ENCODE measurements at places on chromosomes 12 and 14. TPM values are rescaled to one million over a fixed set of nuclear protein-coding genes. Genes with fewer than 3 reads are reported as not detected.

DNA sequence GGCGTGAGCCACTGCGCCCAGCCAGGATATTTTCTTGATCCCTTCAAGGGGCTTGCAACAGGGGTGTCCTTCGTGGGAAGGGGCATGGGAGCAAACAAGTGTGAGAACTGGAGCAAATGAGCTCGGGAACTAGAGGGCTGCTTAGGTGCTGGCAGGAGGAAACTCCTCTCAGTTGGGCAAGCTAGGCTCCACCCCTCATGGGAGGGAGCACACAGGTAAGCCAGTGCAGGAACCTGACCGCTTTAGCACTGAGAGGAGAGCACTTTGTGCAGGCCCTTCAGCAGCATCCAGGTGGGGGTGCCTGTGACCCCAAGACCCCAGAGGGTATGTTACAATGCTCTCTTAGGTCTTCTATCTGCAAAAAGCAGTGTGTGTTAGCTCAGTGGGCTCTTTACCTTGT lies 755.4 kb upstream of the MDGA2 start:
- no peak overlapping the region for H3K27ac ChIP-seq
- H3K4me1 ChIP-seq, result no peaks in the 10 kb centered on the region
- H3K36me3 ChIP-seq, result no peaks in the 10 kb centered on the region
- no peak overlapping the region for H3K4me3 ChIP-seq
- DNase-seq, result no peak

DNA sequence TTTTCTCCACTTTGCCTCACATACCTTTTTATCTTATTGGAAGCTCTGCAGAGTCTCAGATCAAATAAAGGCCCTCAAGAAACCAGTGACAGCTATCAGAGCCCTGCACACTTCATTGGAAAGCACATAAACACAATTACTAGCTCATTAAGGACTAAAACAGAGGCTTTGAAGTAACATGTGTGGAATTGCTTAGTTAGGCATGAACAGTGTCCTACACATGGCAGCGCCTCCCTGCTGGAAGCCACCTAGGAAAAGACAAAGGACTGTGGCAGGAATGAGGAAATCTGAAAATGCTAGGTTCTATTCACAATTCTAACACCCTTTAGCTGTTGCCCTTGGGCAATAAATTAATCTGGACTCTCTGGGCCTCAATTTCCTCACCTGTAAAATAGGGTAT lies 89.4 kb downstream of the SUDS3 start:
- no peak for DNase-seq
- H3K4me1 ChIP-seq, result no peaks in the 10 kb centered on the region
- H3K27me3 ChIP-seq, result no peaks in the 10 kb centered on the region
- no peaks in the 10 kb centered on the region for H3K36me3 ChIP-seq
- no peak overlapping the region for H3K27ac ChIP-seq
- H3K4me3 ChIP-seq, result no peak overlapping the region

GRCh38 chr14:99728981-99729451 lies 44.9 kb downstream of the CYP46A1 start:
- H3K4me3 ChIP-seq, result no peak overlapping the region
- H3K36me3 ChIP-seq, result no peaks in the 10 kb centered on the region
- H3K27me3 ChIP-seq, result peaks cover 45% of the 10 kb centered on the region

GRCh38 chr14:25052385-25052784 lies 2.4 kb upstream of the STXBP6 start:
- H3K4me1 ChIP-seq, result no peaks in the 10 kb centered on the region
- no peak overlapping the region for H3K4me3 ChIP-seq
- no peaks in the 10 kb centered on the region for H3K36me3 ChIP-seq
- H3K27me3 ChIP-seq, result peaks cover 33% of the 10 kb centered on the region
- H3K27ac ChIP-seq, result no peak overlapping the region
- no peak for DNase-seq

- H3K27me3 ChIP-seq, result no peaks in the 10 kb centered on the region
- no peaks in the 10 kb centered on the region for H3K4me1 ChIP-seq
- H3K4me3 ChIP-seq, result no peak overlapping the region
- DNase-seq, result no peak
These were observed 108.1 kb upstream of the G2E3 start for GRCh38 chr14:30450631-30451545.

DNA sequence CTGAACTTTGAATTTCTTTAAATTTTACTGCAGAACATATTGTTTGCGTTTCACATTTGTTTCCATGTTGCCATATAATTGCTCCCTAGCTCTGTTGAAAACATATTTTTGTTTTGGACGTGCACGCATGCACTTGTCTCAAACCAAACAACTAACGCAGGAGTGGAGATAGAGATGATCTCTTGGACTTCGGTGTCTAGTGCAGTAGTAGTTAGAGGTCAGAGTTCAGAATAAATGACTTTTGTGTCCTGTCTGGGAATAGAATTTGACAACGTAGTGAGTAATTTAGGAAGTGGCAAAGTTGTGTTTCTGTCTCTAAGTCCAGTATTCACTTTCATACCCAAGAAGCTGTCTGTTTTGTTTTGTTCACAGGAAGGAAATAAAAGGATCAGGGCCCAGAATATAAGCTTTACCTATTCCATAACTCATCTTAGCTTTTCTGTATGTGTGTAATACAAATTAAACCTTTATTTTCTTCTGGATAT lies 173.8 kb downstream of the AEBP2 start:
- H3K27me3 ChIP-seq, result no peaks in the 10 kb centered on the region
- no peak for DNase-seq
- H3K36me3 ChIP-seq, result no peaks in the 10 kb centered on the region
- peaks cover 2% of the 10 kb centered on the region for H3K4me1 ChIP-seq

DNA sequence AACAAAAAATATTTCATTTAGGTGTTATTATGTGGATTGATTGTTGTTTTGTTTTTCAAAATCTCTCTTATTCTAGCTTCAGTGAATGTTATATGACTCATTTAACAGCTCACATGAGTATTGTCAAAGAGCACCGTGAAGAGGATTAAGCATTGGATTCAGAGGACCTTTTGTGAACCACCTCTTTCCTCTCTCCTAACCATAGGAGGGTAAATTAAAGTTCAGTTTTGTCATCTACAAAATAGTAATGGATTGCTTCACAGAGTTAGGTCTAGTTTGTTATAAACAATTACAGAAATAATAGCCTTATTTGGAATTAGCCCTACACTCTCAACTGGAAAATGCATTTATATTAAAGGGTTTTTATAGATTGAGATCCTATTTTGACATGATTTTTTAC lies 962 bp upstream of the KERA start:
- DNase-seq, result no peak
- H3K4me3 ChIP-seq, result no peak overlapping the region
- H3K27ac ChIP-seq, result no peak overlapping the region
- H3K36me3 ChIP-seq, result no peaks in the 10 kb centered on the region

- DNase-seq, result no peak
- H3K4me3 ChIP-seq, result no peak overlapping the region
- H3K27ac ChIP-seq, result no peak overlapping the region
- no peaks in the 10 kb centered on the region for H3K27me3 ChIP-seq
- H3K36me3 ChIP-seq, result no peaks in the 10 kb centered on the region
- no peaks in the 10 kb centered on the region for H3K4me1 ChIP-seq
These were observed 82.6 kb upstream of the CCDC91 start for GRCh38 chr12:28107679-28108078.

- peak overlapping the region; percentile 92 for H3K27ac ChIP-seq
- DNase-seq, result no peak
- no peaks in the 10 kb centered on the region for H3K36me3 ChIP-seq
- H3K4me3 ChIP-seq, result no peak overlapping the region
These were observed 104.4 kb upstream of the ATF7IP start for GRCh38 chr12:14261096-14261495.

DNA sequence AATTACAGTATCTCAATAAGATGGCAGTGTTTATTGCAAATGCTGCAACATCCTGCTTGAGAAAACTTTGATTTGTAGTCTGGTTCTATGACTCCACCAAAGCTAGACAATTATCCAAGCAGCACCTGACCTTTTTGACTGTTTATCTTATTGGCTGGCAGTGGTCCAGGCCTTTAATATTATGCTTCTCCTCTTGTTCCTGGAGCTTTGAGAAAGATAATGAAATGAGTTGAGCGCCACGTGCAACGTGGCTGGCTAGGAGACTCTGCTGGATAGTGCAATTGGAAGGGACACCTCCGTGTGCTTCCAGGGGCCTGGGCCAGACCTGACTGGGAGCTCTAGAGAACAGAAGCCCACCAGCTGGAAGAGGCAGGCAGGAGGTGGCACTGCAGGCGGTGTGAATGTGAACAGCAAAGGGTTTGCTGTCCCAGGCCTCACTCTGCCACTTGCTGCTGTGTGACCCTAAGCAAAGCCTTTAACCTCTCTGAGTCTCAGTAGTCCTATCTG lies 349.3 kb downstream of the CACNA1C start:
- no peak overlapping the region for H3K27ac ChIP-seq
- no peaks in the 10 kb centered on the region for H3K36me3 ChIP-seq
- no peaks in the 10 kb centered on the region for H3K4me1 ChIP-seq
- H3K27me3 ChIP-seq, result no peaks in the 10 kb centered on the region

- no peak overlapping the region for H3K4me3 ChIP-seq
- H3K36me3 ChIP-seq, result no peaks in the 10 kb centered on the region
- H3K27me3 ChIP-seq, result no peaks in the 10 kb centered on the region
- H3K4me1 ChIP-seq, result peaks cover 23% of the 10 kb centered on the region
- peak; percentile 49 for DNase-seq
These were observed 2.7 kb downstream of the SDR9C7 start for GRCh38 chr12:56931474-56931978.

DNA sequence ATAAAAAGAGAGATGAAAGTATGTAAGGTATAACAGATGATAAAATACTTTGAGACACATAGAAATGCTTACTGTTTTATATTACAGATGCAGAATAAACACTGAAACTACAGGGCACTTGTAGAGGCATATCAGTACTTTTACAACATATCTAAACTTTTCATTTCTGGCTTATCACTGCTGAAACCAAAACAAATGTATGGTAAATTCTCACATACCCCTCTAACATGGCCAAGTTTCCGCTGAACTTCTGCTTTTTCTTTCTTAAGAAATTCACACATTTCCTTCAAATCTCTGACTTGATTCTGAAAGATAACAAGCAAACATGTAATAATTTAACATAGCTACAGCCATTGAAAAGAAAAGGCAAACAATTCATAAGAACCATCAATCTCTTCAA lies 33.3 kb upstream of the C12orf50 start:
- H3K36me3 ChIP-seq, result no peaks in the 10 kb centered on the region
- no peak overlapping the region for H3K27ac ChIP-seq
- H3K27me3 ChIP-seq, result no peaks in the 10 kb centered on the region
- no peak overlapping the region for H3K4me3 ChIP-seq

DNA sequence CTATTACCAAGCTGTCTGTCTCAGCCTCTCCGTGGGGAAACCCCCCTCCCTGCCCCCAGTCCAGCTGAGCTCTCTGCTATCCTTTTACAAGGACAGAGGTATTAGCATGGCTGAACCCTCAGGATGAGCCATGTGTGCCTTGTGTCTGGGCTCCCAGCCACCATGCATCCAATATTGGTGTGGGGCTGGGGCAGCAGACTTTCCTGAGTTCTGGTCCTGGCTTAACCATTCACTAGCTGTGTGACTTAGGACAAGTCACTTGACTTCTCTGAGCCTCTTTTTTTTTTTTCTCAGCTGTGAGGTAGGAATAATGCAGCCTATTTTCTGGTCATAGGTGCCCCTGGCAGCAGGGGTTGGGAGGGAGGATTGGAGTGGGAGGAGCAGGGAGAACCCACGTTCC lies 17.1 kb upstream of the CYP46A1 start:
- peaks cover 1% of the 10 kb centered on the region for H3K27me3 ChIP-seq
- no peak for DNase-seq
- H3K27ac ChIP-seq, result no peak overlapping the region
- no peak overlapping the region for H3K4me3 ChIP-seq
- no peaks in the 10 kb centered on the region for H3K36me3 ChIP-seq
- H3K4me1 ChIP-seq, result no peaks in the 10 kb centered on the region

GRCh38 chr12:131773582-131774221 lies 54.5 kb upstream of the MMP17 start:
- no peak for DNase-seq
- H3K36me3 ChIP-seq, result peaks cover 74% of the 10 kb centered on the region
- H3K4me1 ChIP-seq, result no peaks in the 10 kb centered on the region
- no peak overlapping the region for H3K4me3 ChIP-seq
- H3K27ac ChIP-seq, result no peak overlapping the region
- no peaks in the 10 kb centered on the region for H3K27me3 ChIP-seq

GRCh38 chr12:76556368-76556767 lies 3.2 kb downstream of the OSBPL8 start:
- H3K4me3 ChIP-seq, result no peak overlapping the region
- H3K27me3 ChIP-seq, result no peaks in the 10 kb centered on the region
- H3K36me3 ChIP-seq, result no peaks in the 10 kb centered on the region

DNA sequence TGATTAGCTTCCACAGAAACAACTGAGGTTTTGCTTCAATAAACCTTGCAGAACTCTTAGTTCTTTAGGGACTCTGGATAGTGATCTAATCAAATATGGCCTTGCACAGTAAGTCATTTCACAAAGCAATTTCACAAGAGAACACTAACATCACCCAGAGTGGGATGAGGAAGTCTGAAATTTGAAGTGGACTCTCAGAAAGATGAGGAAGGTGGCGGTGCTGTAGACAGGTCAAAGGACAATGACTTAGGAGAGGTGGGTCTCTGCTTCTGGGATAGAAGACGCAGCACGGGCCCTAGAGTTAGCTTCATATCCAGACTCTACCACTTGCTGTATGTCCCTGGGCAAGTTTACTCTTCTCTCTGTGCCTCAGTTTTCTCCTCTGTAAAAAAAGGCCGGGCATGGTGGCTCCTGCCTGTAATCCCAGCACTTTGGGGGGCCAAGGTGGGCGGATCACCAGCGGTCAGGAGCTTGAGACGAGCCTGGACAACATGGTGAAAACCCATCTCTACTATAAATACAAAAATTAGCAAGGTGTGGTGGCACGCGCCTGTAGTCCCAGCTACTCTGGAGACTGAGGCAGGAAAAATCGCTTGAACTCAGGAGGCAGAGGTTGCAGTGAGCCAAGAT lies 18.9 kb downstream of the FOS start:
- no peak for DNase-seq
- H3K4me3 ChIP-seq, result no peak overlapping the region
- no peaks in the 10 kb centered on the region for H3K36me3 ChIP-seq
- no peaks in the 10 kb centered on the region for H3K27me3 ChIP-seq

- H3K27ac ChIP-seq, result no peak overlapping the region
- H3K36me3 ChIP-seq, result no peaks in the 10 kb centered on the region
- H3K4me1 ChIP-seq, result peaks cover 35% of the 10 kb centered on the region
- no peak for DNase-seq
- H3K27me3 ChIP-seq, result no peaks in the 10 kb centered on the region
These were observed 7.8 kb downstream of the P2RX4 start for GRCh38 chr12:121217761-121218160.

- H3K4me1 ChIP-seq, result peaks cover 3% of the 10 kb centered on the region
- H3K4me3 ChIP-seq, result peak within 1 kb of the TSS; percentile 17
- no peak within 1 kb of the TSS for H3K27ac ChIP-seq
- no peaks in the 10 kb centered on the region for H3K27me3 ChIP-seq
- H3K36me3 ChIP-seq, result no peaks in the 10 kb centered on the region
- DNase-seq, result no peak
These were observed at the start of gene KLHL33 for GRCh38 chr14:20435582-20436362. Gene KLHL33 (minus strand): TSS chr14:20436166. CDS start chr14:20435811, 355 bp downstream.

The CLEC4D gene
- 15.7 TPM for total RNA-seq

The SMOC1 gene
- total RNA-seq, result 1.1 TPM

The ANKRD33 gene
- total RNA-seq, result not detected

The EGLN3 gene
- 1.3 TPM for total RNA-seq

The HOXC12 gene
- not detected for total RNA-seq

The ITGA7 gene
- 62.4 TPM for total RNA-seq

The ASIC1 gene
- 2.1 TPM for total RNA-seq

The BCL2L14 gene
- total RNA-seq, result 1.7 TPM

The MYF5 gene
- total RNA-seq, result not detected

The SNX6 gene
- total RNA-seq, result 71.3 TPM

The PUS1 gene
- 30.1 TPM for total RNA-seq

The SLC6A12 gene
- total RNA-seq, result 4.7 TPM

Measured in left lung (tissue), 14 donors.